ENCODE measurements at places on chromosomes 2 and 18.
A peak's percentile ranks its signal among the peaks of the same experiment; 100 is the strongest.

DNA sequence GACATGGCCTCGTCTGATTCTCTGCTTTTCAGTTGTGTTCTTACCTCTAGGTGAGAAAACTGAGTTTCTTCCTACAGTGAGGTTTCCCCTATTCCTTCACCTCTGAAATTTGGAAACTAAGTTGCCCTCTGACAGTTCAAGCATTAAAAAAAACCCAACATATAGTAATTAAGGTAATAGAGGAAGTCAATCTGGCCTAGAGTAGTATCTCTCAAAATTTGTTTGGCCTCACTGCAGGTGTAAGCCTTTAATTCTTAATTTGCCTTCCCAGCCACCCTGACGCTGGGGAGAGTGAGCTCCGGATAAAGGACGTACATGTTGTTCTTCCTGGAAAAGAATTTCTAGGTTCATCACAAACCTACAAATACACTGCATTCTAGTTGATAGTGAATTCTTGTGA is 1.4 kb downstream of the CAD start:
- no peak for DNase-seq

DNA sequence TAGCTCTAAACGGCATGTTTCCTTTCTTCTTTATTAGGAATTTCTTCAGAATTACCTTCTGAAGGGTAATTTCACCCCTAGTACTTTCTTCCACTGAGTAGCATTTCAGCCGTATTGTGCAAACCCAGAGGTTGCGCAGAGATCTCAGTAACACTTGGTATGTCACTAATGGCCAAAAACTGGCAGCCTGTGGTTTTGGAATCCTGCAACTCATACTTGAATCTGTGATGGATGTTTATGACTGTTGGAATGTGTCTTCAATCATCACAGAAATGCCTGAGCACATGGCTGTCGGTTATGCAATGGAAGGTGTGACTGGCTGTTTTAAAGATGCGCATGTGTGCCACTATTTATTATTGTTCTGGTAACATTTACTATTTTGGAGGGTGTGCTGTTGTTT is 100.0 kb downstream of the COLEC12 start:
- DNase-seq, result no peak

DNA sequence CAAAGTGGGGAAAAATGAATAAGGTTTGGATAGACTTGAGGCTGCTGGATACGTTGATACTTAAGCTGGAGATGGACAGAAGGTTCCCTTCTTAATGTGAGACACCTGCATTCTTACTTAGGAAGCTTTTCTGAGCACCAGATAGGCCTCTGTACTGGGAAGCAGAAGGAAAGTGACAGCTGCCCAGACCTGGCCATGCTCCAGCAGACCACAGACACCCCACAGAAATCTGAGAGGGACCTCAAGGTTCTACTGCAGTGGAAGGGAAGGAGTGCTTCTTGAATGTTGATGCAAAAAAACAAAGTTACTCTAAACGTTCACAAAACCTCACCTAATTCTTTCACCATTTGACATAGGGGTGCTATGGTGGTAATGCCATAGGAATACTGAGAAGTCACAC is 642.1 kb upstream of the ID2 start:
- DNase-seq, result no peak

GRCh38 chr2:147441182-147441581 is 403.6 kb upstream of the ACVR2A start:
- DNase-seq, result no peak

DNA sequence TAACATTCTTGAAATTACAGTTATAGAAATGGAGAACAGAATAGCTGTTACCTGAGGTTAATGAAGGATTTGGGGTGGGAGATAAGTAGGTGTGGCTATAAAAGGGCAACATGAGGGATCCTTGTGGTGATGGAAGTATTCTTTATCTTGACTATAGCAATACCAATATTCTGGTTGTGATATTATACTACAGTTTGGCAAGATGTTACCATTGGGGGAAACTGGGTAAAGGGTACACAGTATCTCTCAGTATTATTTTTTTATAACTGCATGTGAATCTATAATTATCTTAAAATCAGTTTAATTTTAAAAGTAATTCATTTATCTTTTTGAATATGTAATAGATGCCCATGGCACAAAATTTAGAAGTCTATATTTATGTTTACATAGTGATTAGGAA is 8.1 kb downstream of the SCRN3 start:
- DNase-seq, result no peak

GRCh38 chr2:60051991-60052390 is 501.5 kb downstream of the BCL11A start:
- no peak for DNase-seq

- DNase-seq, result no peak
Measured at GRCh38 chr2:54758951-54759350, 35.5 kb downstream of the EML6 start.

DNA sequence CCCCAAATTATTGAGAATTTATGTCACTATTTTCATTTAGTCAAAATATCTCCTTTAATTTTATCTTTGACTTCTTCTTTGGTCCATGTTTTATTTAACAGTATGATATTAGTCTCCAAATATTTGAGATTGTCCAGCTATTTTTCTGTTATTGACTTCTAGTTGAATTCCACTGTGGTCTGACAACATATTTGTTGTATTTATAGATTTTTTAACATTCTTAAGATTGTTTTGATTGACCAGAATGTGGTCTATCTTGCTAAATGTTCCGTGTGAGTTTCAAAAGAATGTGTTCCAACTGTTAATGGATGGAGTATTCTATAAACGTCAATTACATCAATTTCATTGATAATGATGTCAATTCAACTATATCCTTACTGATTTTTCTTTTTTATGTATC is 1452.1 kb downstream of the SUCLG1 start:
- no peak for DNase-seq

GRCh38 chr2:112698834-112699515 is 21.8 kb upstream of the NT5DC4 start:
- DNase-seq, result no peak

- DNase-seq, result no peak
Measured at GRCh38 chr2:40353231-40353630, 98.7 kb downstream of the SLC8A1 start.

- DNase-seq, result no peak
Measured at GRCh38 chr2:157782057-157782845, 93.9 kb downstream of the ACVR1 start.

- peak; percentile 55 for DNase-seq
Measured at GRCh38 chr2:51516667-51517066, 484.7 kb upstream of the NRXN1 start.

DNA sequence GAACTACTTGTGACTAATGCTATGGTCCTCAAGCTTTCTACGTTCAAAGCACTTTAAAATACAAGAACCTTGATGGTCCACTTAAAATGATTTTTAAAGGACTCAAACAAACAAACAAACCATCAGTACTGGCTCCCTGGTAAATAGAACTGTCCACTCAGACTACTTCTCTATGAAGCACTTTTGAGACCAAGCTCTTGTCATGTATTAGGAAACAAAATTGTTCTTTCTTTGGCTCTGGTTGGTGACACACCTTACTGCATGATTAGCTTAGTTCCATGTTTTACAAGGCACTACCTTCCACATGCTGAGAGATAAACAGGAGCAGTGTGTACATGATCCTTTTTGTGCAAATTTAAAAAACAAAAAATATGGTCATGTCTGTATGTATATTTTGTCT is 19.7 kb downstream of the DARS1 start:
- DNase-seq, result no peak

- DNase-seq, result no peak
Measured at GRCh38 chr18:35467624-35468016, 30.1 kb downstream of the INO80C start.

- DNase-seq, result no peak
Measured at GRCh38 chr2:73225513-73226360, 7.3 kb downstream of the PRADC1 start.

DNA sequence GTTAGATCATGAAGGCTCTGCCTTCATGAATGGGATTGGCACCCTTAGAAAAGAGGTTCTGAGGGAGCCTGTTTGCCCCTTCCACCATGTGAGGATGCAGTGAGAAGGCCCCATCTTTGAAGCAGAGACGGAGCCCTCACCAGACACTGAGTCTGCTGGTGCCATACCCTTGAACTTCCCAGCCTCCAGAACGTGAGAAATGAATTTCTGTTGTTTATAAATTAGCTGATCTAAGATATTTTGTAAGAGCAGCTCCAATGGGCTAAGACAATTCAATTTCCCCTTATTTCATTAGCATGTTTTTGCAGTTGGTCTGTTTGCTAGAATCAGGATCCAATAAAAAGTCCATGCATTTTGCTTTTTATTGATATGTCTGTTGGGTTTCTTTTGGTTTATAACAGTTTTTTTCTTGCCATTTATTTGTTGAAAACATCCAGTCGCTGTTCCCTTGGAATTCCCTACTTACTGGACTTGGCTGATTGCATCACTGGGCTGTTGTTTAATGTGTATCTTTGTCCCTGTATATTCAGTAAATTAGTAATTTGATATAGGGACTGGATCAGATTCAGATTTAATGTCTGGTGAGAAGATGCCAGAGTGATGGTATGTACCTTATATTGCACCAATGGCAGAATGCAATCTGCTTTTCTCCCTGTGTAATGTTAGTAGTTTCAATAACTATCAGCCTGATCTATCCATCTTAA is 24.0 kb upstream of the GREB1 start:
- no peak for DNase-seq

Measured in glomerular endothelial cell (primary cell).